ENCODE measurements at places on chromosomes 13 and 19.

DNA sequence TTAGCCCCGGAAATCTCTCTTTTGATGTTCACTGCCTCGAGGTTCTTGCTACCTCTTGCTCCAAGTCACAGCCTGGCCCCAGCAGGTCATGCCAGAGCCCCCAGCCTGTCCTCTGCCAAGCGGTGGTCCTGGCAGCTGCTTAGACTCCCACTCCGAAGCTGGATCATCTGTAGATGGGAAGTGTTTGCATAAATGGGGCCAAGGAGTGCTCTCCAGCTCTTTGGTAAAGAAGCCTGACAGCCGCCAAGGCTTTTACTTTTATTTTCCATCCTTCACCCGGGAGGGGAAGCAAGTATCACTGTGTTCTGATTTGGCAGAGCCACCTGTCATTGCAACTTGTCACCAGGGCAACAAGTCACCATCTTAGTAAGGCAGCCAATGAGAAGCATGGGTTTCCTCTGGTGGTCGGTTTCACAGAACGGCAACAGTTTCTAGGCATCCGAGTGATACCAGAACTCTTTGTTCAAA, 10.6 kb upstream of the RETN start:
- no peak for DNase-seq

- DNase-seq: no peak
Measured at GRCh38 chr13:101811881-101812280, 359.4 kb downstream of the ITGBL1 start.

DNA sequence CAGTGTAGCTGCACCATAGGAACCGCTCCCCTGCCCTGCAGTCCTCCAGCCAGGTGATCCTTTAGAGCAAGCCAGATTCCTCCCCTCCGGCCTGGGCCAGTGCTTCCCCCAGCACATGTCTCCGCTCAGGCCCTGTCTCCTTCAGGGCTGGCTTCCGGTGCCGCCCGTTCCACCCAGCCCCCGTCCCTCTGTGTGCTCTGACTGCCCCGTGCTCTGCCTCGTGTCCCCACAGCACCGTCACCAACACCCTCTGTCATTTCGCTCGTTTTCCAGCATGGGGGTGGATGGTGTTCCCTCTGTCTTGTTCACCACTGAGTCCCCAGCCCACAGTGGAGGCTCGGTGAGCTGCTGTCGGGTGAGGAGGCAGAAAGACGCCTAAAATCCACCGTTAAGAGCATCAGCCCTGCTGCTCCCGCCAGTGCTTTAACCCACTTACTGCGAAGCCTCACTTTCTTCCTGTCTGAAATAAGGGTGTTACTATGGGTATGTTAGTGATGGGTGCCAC, 54.5 kb downstream of the TSSK6 start:
- DNase-seq: no peak

GRCh38 chr19:18469069-18469846, 31.3 kb upstream of the ISYNA1 start:
- no peak for DNase-seq

DNA sequence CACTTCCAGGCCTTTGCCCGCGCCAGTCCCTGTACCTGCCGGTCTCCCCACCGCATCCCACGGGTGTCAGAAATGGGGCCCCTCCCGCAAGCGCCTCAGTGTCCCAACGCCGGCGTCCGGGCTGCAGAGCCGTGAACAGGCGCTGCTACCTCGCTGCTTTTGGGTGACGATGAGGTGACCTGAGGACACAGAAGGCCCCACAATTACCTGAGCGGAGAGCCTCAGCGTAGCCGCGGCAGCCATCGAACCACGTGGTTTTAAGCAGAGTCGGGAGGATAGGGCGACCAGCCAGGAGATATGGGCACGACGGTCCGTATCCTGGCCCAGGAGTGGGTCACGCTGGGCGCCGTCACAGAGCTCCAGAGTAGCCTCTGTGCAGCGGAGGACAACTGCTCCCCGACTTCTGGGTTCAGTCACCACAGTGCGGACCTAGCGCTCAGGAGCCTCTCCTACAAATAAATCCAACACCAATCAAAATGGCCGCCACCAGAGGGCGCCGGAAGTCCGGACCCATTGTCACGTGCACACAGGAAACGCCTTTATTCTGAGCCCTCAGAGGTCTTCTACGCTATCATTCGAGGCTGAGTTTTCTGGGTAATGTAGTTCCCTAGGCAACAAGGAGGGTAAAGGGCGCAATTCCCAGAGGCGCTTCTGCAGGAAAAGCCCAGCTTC, at the start of gene ZNF814:
Gene ZNF814, minus strand, starts transcription at position 478 of the 672 bp plus-strand sequence. Its CDS starts 235 bp downstream, at position 243.
- DNase-seq: no peak

DNA sequence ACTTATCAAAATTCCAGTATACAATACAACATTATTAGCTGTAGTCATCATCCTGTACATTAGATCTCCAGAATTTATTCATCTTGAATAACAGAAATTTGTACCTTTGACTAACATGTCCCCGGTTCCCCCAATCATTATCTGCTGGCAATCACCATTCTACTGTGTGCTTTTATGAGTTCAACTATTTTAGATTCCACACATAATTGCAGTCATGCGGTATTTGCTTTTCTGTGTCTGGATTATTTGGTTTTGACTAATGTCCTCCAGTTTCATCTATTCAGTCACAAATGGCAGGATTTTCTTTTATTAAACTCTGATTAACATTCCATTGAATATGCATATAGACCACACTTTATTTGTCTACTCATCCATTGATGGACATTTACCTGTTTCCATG, 530.7 kb upstream of the SLITRK1 start:
- no peak for DNase-seq

GRCh38 chr19:40695881-40696280, 5.4 kb upstream of the NUMBL start:
- DNase-seq: no peak

- no peak for DNase-seq
Measured at GRCh38 chr19:995051-995827, 5.0 kb upstream of the GRIN3B start.

DNA sequence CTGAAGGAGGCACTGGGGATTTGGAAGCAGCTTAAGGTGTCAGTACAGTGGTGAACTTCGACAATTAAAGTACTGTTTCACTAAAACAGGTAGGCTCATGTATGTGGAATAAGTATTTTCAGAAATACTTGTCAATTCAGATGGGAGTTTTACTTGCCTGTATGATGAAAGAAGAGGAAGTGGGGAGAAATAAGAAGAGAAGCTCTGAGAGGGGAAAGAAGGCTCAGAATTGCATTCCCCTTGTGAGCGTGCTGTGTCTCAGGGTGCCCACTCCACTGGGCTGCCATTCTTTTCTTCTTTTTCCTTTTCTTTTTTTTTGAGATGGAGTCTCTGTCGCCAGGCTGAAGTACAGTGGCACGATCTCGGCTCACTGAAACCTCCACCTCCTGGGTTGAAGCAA, 38.6 kb upstream of the RNF17 start:
- no peak for DNase-seq

DNA sequence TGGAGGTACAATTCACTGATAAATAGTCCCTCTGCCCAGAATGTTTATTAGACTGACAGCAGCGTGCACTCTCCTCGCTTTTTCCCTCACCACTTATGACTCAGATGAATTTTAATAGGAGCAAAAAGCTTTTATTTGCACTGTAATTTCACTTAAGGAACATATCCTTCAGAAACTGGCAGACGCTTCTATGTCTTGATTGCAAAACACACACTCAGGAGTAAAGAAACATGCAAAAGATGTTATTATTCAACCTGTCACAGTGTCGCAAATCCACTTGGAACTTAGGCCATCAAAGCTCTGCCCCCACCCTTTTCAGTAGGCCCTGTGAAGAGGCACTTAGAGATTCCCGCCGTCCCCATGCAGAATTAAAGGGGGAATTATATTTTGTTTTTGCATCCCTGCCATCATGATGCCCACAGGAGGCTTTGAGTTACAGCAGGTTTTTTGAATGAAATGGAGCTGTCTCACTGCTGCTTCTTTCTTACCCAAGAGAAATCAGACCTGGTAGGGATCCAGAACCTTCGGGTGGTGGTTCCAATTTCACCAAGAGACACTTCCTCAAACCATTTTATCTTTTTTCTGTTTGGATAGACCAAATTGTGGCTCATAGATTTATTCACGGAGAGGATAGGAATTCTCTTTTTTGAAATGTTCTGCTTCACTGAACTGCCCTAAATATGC, 74.5 kb downstream of the GGACT start:
- DNase-seq: peak; percentile 97

- no peak for DNase-seq
Measured at GRCh38 chr19:10637894-10638293, 12.5 kb downstream of the SLC44A2 start.

GRCh38 chr19:39352381-39353255, 10.4 kb downstream of the SAMD4B start:
- DNase-seq: no peak

GRCh38 chr19:8935460-8935859, 74.7 kb downstream of the MUC16 start:
- no peak for DNase-seq
